ENCODE measurements at places on chromosomes 13 and 19.

DNA sequence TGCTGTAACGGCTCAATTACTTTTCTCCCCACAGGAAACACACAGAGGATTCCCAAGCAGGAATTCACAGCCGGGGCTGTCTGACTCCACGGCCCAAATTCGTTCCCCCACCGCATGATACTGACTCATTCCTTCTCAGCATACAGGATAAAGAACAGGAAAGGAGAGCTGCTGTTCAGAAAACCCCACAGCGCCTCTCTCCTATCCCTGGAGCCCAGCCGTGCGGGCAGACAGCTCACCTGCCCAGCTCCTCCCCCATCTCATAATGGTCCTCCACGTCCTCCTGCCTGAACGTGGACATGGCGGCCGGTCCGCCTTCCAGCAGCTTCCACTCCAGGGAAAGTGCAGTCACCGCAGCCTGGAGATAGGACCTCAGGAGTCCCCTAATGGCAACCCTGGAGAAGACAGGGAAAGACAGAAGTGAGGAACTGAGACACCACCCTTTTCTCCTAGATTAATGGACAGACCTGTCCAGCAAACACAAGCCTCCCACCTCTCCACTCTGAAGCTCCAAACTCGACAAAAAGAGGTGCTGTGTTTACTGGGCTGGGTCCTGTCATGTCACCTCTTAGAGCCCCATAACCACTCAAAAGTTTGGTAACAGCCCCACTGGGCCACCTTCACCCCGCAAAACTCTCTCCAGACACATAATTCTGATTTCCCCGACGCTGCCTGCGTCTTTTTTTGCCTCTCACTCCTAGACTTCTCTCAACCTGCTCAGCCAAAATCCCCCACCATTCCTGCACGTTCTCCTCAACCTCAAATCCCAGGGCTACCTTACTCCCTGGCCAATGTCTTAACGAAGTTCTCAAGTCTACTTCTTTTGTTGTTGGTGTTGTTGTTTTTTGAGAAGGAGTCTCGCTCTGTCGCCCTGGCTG is 1.2 kb downstream of the DAPK3 start:
- DNase-seq, result no peak

DNA sequence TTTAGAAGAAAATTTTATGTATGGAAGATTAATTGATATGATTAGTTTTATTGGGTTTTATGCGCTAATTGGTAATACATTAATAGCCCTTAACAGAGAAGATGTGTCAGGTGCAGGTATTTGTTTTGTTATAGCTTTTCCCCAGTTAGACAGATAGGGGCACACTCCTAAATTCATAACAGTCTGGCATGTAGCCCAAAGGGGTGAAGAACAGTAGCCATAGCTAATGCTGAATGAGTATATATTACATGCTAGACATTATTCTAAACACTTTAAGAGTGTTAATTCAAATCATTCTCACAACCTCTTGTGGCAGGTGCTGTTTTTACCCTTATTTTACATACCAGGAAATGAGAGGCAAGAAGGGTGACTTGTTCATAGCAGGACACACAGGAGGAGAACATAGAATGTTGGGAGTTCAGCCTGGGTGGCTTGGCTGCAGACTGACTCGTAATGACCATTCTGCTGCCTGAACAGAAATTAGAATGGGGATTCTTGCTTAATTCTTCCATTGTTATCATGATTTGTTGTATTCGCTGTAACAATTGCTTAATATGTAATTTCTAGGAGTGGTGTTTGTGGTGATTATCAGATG is 20.1 kb downstream of the PCCA start:
- no peak for DNase-seq

DNA sequence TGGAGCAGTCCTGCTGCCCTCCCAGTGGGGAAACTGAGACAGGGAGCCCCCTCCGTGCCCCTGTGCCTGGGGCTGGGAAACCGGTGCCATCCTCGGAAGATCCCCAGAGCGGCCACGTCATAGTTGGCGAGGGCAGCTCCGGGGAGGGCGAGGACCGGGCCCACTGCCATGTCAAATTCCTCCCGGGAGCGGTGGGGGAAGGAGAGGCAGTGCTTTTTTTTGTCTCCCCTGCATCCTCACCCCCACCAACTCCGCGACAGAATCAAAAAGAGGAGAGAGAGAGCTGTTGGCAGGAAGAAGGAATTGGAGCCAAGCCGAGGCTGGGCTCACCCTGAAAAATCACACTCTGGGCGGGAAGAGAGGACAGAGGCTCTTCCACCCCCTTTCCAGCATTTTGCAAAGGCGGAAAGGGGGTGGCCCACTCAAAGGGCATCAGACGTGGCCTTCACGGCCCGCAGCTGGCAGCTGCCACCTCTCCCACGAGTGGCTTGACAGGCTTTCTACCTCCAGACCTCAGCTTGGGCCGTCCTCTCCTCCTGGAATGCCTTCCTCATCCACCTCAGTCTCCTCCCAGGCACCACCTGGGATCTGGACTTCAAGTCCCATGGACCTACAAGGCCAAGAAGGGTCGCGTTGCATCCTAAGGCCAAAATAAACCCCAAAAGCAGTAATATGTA is 19.6 kb upstream of the NFIC start:
- no peak for DNase-seq

- DNase-seq, result no peak
Measured at GRCh38 chr19:5690955-5691821, 1.1 kb downstream of the RPL36 start.

DNA sequence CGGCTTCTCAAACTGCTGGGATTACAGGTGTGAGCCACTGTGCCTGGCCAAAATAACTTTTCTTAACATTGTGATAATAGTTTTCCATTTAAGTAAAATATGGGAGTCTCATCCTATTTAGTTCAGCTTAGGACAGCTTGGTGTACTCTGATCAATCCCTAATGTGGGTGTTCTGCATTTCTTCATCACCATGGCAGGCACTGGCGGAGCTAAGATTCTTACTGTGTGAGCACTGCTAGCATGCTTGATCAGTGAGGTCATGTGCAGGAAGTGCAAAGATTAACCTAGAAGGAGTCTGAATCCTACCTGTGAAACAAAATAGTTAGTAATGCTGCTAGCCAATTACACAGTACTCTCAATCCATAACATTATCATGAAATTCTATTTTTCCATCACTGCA is 1684.2 kb upstream of the SLC10A2 start:
- no peak for DNase-seq

DNA sequence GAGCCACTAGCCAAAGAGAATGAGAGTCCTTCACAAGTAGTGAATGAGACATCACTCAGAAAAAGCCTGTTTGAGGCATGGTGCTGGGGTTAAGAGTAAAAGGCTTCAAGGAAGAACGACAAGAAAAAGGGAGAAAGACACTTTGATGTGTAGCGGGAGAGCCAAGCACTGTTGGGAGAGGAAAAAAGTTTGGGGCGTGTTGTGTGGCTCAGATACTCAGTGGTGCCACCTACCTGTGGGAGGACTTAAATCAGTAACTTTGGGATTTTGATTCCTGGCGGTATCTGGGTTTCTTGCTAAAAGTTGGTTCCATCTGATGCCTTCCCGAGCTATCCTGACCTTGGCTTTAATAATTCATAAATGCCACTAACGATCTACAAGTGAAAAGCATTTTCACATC is 12.3 kb downstream of the ELSPBP1 start:
- DNase-seq, result peak; percentile 33

GRCh38 chr19:43957891-43958290 is 6.9 kb downstream of the ZNF221 start:
- DNase-seq, result no peak

- no peak for DNase-seq
Measured at GRCh38 chr19:3441089-3441985, 39.0 kb downstream of the SMIM24 start.

DNA sequence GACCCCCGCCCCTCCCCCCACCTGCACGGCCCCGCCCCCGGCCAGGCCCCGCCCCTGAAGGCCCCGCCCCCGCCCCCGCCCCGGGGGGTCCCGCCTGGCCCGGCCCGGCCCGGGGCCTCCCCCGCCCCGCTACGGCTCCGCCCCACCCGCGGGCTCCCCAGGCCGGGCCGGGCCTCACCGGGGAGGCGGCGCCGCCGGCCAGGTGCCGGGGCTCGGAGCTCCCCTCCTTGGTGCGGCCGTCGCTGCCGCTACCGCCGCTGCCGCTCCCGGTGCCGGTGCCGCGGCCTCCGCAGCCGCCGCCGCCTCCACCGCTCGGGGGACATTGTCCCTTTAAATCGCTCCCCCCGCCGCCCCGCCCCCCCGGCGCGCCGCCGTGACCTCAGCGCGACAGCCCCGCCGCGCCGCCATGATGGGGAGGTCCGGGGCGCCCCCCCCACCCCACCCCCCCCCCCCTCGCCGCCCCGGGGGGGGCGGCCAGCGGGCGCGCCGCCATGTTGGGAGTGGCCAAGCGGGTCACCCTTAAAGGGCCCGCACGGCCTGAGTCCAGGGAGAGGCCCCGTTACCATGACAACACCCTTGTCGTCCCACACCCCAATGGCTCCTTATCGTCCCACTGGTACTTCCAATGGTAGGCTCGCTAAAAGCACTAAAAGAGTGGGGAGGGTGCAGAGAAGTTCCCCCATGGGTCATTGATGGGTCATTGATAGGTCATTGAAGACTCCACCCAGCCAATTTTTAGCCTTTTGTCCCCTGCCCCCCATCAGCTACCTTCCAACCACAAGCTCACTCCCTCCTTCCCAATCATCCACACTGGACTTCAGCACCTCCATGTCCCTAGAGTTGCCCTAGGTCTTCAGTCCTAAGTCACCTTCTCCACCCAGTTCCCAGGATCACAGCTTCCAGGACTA is at the start of gene WIZ:
Gene WIZ (minus strand): TSS at position 337 of the 908 bp plus-strand sequence. CDS start 1,649 bp downstream, outside the sequence.
- DNase-seq, result peak; percentile 92

DNA sequence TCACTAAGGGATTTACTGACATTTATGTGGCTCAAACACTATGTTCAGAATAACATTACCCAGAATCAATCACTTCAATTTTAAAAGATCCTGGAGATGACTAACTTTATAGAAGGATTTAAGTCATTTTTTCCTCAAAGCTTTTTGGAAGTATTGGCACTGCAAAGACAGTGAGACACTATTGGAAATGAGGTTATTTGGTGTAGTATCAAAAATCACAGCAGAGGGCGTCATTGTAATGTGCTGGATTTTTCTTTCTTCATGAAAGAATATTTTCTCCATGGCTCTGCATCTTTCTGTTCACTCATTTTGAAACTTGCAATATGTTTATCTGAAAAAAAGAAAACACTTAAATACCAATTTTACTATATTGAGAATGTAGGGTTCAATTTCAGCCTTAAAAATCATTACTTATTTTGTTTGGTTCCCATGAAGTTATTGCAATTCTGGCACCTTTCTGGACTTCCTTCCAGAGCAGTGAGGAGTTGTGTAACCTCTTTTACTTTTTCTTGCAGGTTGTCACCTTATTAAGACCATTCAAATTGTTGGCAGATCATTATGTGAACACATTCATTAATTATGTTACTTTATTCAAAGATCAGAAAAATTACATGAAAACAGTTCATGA is 3.7 kb upstream of the CSNK1A1L start:
- DNase-seq, result peak; percentile 21

DNA sequence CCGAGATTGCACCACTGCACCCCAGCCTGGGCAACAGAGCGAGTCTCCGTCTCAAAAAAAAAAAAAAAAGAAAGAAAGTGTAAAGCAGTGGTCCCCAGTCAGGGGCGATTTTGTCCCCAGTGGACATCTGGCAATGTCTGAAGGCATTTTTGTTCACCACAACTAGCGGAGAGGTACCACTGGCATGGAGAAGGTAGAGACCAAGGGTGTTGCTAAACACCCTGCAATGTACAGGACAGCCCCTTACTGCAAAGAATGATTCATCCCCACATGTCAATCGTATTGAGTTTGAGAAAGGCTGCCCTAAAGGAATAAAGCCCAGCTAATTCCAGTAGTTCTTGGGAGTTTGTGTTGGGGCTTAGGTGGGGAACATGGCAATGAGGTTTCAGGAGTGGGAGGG is 38.7 kb downstream of the CYP4F2 start:
- no peak for DNase-seq

- DNase-seq, result peak; percentile 32
Measured at GRCh38 chr13:71218960-71219359, 648.0 kb downstream of the DACH1 start.

GRCh38 chr19:50909240-50910070 is 1.7 kb downstream of the KLK4 start:
- DNase-seq, result peak; percentile 97

DNA sequence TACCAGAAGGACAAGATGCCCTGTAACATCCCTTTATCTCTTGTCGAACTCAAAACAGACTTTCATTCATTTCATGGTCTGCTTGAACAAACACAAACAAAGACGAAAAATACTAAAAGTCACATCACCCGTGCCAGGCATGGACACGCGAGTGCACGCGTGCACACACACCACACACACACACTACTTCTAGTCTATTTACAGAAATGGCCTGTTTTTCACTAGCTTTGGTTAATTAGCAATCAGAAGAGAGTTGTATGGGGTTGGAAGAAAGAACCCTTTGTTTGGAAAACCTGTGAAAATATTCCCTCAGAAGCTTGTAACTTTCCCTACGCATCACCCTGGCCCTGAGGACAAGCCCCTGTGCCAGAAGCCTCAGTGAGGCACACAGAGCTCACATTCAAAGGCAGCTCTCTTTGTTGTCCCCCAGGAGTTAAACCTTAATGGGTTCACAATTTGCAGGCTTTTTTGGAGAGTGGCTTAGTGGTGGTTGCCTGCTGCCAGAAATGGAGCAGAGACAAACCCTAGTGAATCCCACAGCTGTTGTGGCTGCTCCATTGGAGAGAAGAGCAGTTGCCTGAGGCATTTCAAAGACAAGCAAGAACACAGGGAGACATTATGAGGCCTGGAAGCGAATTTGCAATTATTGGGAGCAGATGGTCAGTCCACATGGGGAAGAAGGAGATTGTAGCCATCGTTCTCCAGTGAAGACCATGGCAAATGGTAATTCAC is 55.9 kb downstream of the STARD13 start:
- DNase-seq, result no peak

DNA sequence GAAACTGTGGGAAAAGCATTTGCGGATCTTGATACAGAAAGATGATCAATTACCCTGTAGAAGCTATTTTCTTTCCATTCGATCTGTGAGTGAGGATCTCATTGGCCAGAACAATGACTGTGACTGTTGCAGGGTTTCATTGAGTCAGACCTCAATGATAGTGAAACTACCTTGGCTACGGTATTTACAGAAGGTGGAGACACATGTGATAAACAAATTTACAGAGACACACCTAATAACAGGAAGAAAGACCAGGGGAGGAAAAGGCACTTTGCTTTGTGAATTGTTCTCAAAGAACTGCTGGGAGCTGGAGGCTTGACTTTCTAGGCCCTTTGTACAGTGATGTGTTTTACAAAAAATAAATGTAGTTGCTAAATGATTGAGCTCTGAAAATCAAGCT is 19.9 kb upstream of the ARGLU1 start:
- no peak for DNase-seq

GRCh38 chr13:99307648-99308339 is 595 bp upstream of the GPR183 start:
- no peak for DNase-seq

- DNase-seq, result no peak
Measured at GRCh38 chr19:13989487-13989886, 16.6 kb downstream of the RFX1 start.

GRCh38 chr13:113138792-113139551 is 16.4 kb downstream of the F10 start:
- no peak for DNase-seq
